Stimulated activated CD4-positive, alpha-beta T cell treated with anti-CD3 and anti-CD28 coated beads, Interleukin-1b, Interleukin-23, amount 100 ng/mL, for 1 hour (primary cell): ENCODE measurements at places on chromosomes 6 and 20.

- DNase-seq: no peak
Measured at GRCh38 chr6:121160276-121160675, 174.0 kb downstream of the TBC1D32 start.

DNA sequence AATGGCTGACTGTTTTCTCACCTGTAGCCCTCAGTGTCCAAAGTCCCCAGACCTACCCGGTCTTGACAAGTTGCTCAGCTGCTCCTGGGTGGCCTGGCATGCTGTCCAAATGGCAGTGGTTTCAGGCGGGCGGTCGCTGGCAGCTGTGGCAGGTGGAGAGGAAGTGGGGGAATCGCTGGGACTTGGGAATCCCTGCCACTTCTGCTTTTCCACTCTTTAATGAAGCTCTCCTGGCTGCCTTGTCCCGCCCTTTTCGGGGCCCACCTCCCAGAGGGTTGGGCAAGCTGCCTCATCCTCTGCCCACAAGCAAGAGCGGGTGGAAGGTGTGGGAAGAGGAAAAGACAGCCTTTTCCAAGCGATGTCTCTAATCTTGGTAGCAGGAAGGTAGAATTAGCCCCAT, at the start of gene OCSTAMP:
TSS of gene OCSTAMP (minus strand) at position 194 of the 400 bp plus-strand sequence. CDS start at position 100, 94 bp downstream.
- no peak for DNase-seq

GRCh38 chr6:15841937-15842726, 179.3 kb upstream of the DTNBP1 start:
- no peak for DNase-seq

- DNase-seq: no peak
Measured at GRCh38 chr6:13813621-13814175, 659 bp downstream of the MCUR1 start.

DNA sequence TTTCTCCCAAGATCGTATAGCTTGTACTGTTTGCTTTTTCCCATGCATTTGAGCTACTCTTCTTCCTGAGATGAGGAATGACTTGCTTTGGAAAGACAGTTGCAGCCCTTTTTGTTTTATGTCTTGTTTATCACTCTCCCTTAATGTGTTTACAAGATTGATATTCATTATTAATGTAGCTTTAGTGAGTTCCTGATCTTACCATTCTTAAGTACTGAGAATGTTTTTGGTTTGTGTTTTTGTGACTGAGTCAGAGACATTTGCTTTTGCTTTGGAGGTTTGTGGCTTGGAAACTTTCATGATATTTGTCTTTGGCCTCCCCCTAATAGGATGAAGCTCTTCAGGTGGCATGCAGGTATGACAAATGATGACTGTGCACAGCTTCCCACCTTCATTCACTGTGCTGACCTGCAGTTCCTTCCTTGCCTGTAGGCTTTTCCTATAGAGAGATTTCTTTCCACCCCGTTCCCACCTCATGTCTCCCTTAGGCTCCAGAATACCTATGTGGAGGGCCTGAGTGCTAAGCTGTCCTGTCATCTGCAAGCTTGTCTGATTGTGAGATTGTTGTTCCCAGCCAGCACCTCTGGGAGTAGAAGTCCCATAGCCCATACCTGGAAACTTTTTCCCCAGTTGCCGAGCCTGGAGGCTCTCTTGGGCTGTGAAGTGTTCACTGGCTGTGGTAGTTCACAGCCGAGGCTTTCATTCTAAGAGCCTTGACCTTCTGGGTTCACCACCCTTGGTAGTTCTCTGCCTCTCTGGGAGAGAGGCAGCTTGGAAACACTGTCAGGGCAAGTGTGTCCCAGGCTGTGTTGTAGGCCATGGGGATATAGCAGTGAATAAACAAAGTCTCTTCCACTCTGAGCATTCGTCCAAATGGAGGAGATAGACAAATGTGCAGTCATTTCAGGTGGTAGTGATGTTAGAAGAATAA, 27.1 kb downstream of the CDS2 start:
- no peak for DNase-seq

DNA sequence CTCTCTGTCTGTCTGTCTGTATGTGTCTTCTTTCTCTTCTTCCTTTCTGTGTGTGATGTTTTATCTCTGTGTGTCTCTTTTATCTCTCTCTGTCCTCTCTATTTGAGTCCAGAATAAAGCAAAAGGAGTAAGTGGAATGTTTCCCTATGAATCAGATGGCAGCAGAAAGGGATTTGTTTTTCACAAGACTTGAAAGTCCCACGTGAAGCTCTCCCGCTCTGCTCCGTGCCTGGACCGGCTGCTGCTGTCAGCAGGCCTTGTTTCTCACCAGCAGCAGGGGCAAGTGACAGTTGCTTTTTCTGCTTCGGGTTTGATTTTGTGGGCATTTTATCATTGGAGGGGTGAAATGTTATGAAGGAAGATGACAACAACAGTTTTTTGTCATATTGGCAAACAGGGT, 212.7 kb downstream of the PACRG start:
- DNase-seq: no peak

GRCh38 chr6:107196152-107196551, 80.8 kb upstream of the BEND3 start:
- DNase-seq: no peak

GRCh38 chr20:8104252-8104651, 27.8 kb upstream of the PLCB1 start:
- no peak for DNase-seq

DNA sequence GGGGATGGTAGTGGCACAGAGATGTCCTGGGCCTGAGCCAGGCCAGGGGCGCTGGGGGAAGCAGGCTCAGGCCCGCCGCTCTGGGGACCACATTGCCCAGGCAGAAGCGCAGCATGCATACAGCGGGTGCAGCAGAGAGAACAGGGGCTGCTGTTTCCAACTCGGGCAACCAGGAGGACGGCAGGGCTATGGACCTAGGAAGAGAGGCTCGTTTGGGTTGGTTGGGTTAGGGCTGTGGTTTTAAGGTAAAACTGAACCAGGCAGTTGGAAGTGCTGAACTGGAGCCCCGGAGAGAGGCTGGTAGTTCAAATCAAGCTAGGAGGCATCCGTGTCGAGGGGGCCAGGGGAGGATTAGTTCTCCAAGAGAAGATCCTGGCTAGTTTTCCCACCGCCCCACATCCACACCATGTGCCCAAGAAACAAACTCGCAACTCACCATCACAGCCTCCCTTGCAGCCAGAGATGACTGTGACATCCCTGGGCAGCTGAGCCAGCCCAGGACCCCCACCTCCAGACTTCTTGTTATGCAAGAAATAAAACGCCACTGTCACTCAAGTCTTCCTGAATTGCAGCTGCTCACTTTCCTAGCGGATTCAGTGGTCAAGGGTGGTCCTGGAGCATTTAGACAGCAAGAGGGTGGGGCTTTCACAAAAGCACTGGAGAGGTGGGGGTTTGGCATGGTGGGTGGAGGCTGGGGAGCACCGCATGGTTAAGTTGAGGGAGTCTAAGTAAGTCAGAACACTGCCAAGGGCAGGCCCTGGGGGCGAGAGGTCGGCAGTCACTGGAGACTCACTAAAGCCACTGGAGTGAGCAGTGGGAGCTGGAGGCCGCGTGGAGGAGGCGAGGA, 161.2 kb downstream of the GRM4 start:
- DNase-seq: no peak

GRCh38 chr6:153210083-153210482, 79.0 kb upstream of the RGS17 start:
- DNase-seq: no peak

DNA sequence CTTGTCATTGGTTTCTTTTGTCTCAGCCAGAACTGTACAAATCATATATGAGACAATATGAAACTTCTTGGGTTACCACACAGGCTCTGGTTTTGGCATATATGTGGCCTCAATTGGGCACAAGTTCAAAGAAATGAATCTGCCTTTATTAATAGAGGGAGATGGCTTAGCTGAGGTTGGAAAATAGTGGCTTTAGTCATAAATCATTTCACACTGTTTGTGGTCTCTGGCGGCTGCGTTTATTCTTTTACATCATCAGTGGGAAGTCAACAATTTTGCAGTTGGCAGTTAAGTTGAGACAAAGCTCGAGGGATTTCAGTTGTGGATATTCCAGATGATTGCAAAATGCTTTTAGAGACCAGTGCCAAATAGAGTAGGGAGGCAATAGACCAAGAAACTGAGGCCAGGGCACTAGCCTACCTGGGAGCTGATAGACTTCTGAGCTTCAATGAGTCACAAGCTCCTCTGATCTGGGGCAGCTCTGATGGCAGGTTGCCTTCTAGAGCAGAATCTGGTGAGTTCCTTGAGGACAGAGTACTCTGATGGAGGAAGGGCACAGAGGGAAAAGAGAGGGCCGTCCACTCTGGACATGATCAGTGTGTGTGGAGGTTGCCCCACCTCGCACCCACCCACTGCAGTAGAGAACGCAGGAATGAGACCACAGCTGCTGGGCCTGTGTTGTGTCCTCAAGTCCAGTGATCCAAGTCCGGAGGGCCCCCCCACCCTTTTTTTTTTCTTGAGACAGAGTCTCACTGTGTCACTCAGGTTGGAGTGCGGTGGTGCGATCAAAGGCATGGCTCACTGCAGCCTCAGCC, 73.5 kb downstream of the ARMC2 start:
- DNase-seq: no peak

- no peak for DNase-seq
Measured at GRCh38 chr6:77652739-77653138, at the start of gene MEI4. TSS of gene MEI4 (plus strand) at chr6:77653039. CDS start at chr6:77690672, 37,633 bp downstream.

DNA sequence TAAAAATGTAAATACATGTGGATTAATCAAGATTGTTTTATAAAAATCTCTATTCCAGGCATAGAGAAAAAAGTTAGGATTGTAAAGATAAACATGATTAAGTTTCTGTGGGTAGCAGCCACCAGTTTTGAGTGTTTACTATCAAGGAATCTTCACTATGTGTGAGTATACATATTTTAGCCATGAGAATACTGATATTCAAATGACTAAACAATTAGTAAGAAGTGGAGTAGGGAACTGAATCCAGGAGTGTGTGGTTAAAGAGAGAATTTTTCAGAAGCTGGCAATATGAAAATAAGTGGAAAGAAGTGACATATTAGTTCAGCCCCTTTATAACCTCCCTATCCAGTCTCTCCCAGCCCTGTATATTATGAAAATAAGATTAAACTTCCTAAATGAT, 10.3 kb downstream of the ELOVL2 start:
- DNase-seq: no peak

GRCh38 chr6:1849691-1850090, 240.0 kb downstream of the FOXC1 start:
- DNase-seq: no peak

- no peak for DNase-seq
Measured at GRCh38 chr6:139569566-139569965, 195.1 kb upstream of the CITED2 start.

DNA sequence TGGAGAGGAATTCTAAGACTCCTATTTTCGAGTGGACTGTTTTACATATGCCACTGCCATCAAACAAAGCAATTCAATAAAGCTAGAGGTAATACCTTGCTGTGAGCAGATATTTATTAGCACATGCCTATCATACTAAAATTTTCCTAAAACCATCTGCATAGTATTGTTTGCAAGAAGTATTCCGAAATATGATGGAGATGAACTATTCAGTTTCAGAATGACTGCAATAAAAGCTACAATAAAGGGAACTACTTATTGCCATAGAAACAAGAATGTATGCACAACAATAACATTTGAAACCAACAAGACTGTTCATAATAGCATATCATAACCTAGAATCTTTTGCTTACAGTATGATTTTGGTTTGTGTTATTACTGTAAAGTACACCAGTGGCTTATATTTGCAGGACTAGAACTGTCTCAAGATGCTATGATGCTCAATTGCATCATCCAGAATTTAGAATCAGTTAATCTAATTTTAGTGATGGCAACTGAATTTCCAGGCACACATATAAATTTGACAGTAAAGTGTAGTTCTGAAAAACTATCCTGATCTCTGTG, 144.3 kb downstream of the GRIK2 start:
- DNase-seq: no peak

GRCh38 chr6:75611011-75611701, 9.5 kb downstream of the SENP6 start:
- DNase-seq: no peak

DNA sequence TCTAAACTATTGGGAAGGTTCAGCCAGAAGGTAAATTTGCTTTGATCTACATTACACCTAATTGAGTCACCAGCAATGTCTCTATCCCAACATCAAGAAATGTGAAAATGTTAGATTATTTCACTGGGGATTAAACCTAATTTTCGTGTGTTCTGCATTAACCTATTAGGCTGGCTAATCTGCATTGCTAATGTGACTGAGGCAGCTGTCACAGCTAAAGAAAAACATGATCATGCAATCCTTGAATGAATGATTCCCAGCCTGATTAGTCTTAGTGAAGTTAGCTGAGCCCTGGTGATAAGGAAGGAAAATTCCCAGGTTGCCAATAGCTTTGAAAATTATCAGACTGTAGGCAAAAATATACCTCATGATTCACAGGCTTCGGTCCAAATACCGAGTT, 135.3 kb downstream of the LINC00237 start:
- DNase-seq: no peak

- no peak for DNase-seq
Measured at GRCh38 chr20:37162646-37163045, 16.5 kb upstream of the RPN2 start.

- DNase-seq: no peak
Measured at GRCh38 chr6:56505512-56506260, 137.0 kb downstream of the DST start.

DNA sequence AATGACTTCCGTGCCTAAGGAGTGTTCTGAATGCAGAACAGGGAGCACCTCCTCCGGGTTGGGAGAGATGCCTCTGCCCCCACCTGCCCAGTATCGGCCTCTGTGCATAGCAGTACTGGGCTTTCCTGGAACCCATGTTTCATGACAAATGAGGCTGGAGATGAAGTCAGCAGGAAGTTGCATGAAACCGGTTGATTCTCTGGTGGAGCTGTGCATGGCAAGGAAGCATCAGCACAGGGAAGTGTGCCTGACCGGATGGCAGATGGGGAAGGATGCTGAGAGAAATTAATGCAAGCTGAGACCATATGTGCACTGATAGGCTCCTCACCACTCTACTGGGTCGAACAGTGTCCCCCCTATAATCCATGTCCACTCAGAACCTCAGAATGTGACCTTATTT, 155.5 kb downstream of the CDH26 start:
- no peak for DNase-seq

- no peak for DNase-seq
Measured at GRCh38 chr6:124982669-124983068, 20.4 kb downstream of the RNF217 start.

DNA sequence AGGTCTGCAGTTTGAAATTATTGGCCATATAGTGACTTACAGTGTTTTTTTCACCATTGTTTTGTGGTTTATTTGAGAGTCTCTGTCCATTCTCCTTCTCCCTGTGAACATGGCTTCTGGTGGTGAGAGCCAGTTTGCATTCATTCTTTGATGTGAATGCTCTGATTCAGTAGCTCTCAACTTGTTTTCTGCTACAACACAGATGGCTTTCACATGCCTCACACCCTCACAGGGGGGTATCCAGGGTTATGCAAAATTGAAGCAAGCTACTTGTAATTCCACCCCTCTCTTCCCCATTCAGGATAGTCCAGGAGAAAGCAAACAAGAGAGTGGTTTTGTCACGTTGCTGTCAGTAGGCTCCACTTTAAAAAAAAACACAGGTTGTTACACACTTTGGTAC, 55.6 kb downstream of the SLX4IP start:
- DNase-seq: no peak

- no peak for DNase-seq
Measured at GRCh38 chr6:168232528-168232927, 87.0 kb downstream of the DACT2 start.

- no peak for DNase-seq
Measured at GRCh38 chr6:141264101-141264500, 868.6 kb upstream of the GJE1 start.
